ENCODE measurements at places on chromosomes 2 and 18. TPM values are rescaled to one million over a fixed set of nuclear protein-coding genes. Genes with fewer than 3 reads are reported as not detected.

- no peaks in the 10 kb centered on the region for H3K27me3 ChIP-seq
- peaks cover 2% of the 10 kb centered on the region for H3K36me3 ChIP-seq
- DNase-seq = no peak
- H3K27ac ChIP-seq = peak overlapping the region; percentile 45
Observed at GRCh38 chr2:69931832-69932595, 17.1 kb downstream of the MXD1 start.

DNA sequence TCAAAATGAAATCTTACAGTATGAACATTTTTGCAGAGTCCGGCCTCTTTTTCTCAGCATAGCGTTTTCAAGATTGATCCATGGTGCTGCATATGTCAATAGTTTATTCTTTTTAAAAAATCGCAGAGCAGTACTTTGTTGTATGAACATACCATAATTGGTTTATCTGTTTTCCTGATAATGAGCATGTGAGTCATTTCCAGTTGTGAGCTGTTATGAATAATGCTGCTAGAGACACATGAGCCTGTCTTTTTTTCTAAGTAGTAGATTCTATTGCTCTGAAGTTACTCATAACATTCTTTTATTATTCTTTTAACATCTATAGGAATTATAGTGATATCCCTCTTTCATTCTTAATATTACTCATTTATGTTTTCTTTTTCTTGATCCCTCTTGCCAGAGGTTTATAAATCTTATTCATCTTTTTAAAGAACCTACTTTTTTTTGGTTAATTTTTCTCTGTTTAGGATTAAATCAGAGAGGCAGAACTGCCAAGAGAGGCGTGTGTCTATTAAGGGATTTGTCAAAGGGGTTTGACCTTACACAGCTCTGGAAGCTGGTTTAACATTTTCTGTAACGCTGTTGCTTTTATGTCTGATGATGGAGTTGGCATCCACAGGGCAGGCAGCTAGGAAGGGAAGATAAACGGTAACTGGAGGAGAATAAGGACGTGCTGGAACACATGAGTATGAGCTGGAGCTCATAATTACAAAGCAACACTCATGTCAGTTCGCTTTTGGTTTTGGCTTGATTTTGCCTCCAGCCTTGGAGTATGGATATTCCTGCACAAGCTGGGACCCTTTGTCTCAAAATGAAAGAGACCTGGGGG is 47.4 kb downstream of the MGAT5 start:
- peaks cover 14% of the 10 kb centered on the region for H3K4me1 ChIP-seq
- no peak overlapping the region for H3K4me3 ChIP-seq
- peaks cover 10% of the 10 kb centered on the region for H3K36me3 ChIP-seq
- no peaks in the 10 kb centered on the region for H3K27me3 ChIP-seq

GRCh38 chr2:88828397-88829137 is 137.1 kb downstream of the RPIA start:
- DNase-seq = no peak
- H3K4me3 ChIP-seq = no peak overlapping the region
- peaks cover 2% of the 10 kb centered on the region for H3K4me1 ChIP-seq

GRCh38 chr2:100976645-100977391 is 25.3 kb upstream of the RPL31 start:
- no peak for DNase-seq

- peaks cover 4% of the 10 kb centered on the region for H3K27me3 ChIP-seq
- peaks cover 3% of the 10 kb centered on the region for H3K4me1 ChIP-seq
- peaks cover 27% of the 10 kb centered on the region for H3K36me3 ChIP-seq
- H3K4me3 ChIP-seq = no peak overlapping the region
- DNase-seq = no peak
- H3K27ac ChIP-seq = no peak overlapping the region
Observed at GRCh38 chr2:119637371-119637770, 41.6 kb upstream of the TMEM177 start.

- DNase-seq = no peak
- H3K27me3 ChIP-seq = peaks cover 49% of the 10 kb centered on the region
- no peak overlapping the region for H3K27ac ChIP-seq
- no peak overlapping the region for H3K4me3 ChIP-seq
Observed at GRCh38 chr18:78725426-78725825, 254.2 kb upstream of the SALL3 start.

DNA sequence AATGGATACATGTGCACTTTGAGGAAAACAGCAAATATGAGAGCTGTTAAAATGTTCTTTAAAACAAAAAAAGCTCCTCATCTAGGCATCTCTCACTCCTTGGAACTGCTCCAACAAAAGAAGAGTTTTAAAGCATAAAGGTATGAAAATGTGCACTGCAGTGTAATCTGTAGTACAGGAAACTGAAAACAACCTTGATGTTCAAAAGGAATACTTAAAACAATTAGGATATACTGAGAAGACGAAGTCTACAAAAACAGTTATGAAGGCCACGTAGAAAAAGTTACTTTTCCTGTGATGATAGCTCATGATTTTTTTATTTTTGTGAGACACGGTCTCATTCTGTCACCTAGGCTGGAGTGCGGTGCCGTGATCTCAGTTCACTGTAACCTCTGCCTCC is 2.1 kb upstream of the GPR75 start:
- H3K36me3 ChIP-seq = peaks cover 30% of the 10 kb centered on the region
- H3K4me3 ChIP-seq = no peak overlapping the region
- no peaks in the 10 kb centered on the region for H3K27me3 ChIP-seq
- no peak overlapping the region for H3K27ac ChIP-seq
- H3K4me1 ChIP-seq = no peaks in the 10 kb centered on the region

GRCh38 chr2:165469417-165469816 is at the start of gene CSRNP3:
CSRNP3 (plus strand) TSS chr2:165469698; CDS start chr2:165595066, 125,368 bp downstream.
- peak within 1 kb of the TSS; percentile 91 for H3K27ac ChIP-seq
- no peaks in the 10 kb centered on the region for H3K27me3 ChIP-seq

DNA sequence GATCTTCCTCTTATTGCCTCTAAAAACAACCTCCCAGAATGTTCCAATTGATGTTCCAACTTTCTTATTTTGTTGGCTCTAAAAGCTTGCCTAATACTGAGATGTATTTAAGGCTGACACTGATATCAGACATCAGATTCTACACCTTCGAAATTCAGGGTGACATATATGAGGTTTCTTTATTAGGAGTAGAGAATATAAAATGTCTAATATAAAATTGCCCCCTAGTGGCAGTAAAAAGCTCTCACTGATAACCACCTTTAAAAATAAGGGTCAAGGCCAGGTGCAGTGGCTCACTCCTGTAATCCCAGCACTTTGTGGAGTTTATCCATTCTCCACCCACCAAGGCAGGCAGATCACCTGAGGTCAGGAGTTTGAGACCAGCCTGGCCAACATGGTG is 789.7 kb upstream of the SLC39A10 start:
- H3K36me3 ChIP-seq = no peaks in the 10 kb centered on the region
- DNase-seq = no peak
- H3K27me3 ChIP-seq = no peaks in the 10 kb centered on the region

DNA sequence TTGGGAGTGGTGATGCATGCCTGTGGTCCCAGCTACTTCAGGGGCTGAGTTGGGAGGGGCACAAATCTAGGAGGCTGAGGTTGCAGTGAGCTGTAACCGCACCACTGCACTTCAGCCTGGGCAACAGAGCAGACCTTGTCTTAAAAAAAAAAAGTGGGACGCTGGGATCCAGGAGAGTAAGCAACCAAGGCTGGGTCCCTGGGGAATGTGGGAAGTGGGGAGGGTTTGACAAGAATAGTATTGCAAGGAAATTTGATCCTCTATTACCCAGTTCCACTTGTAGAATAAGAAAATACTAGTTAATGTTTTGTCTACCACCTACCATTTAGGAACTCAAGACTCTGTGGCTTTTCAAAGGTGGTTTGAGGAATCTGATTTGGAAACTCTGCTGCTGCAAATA is 21.1 kb upstream of the DYTN start:
- no peak overlapping the region for H3K27ac ChIP-seq
- no peaks in the 10 kb centered on the region for H3K27me3 ChIP-seq
- H3K4me1 ChIP-seq = no peaks in the 10 kb centered on the region
- no peak for DNase-seq
- H3K4me3 ChIP-seq = no peak overlapping the region

DNA sequence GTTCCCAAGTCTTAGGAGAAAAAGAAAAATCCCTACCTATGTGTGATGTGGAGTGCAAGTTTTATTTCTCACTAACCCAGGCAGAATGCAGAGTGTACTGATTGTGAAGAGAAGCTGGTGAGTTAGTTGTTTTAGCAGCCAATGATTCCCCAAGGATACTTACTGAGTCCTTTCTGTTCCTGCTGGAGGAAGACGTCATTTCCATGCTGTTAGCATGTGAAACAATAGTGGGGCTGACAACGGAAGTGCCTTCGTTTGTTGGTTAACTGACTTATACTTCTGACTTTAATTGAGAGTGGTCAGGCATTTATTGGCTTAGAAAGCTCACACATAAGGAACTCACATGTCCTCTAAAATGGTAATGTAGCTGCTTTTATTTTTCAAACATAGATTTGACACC is 180.6 kb downstream of the MC4R start:
- H3K27ac ChIP-seq = no peak overlapping the region
- peaks cover 21% of the 10 kb centered on the region for H3K27me3 ChIP-seq
- peaks cover 4% of the 10 kb centered on the region for H3K4me1 ChIP-seq
- no peak for DNase-seq
- no peaks in the 10 kb centered on the region for H3K36me3 ChIP-seq
- no peak overlapping the region for H3K4me3 ChIP-seq

DNA sequence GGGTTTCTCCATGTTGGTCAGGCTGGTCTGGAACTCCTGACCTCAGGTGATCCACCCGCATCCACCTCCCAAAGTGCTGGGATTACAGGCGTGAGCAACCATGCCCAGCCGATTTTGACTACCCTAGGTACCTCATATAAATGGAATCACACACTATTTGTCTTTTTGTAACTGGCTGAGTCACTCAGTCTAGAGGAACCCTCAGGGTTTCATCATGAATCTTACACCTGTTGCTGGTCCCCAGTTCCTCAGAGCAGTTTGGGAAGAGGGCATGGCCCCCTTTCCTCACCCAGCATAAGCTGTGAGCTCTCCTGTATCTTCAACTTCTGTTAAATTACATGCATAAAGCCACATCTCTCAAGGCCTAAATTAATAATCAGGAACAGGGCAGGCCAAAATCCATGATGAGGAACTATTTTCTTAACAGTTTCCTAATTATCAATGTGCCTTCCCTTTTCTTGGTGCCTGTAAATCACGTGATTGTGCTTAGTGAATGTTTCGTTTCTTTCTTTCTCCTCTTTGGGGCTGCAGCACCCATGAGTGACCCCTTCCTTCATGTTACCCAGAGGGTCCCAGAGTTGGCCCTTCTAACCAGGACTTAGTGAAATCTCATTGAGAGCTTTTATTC is 20.9 kb downstream of the DYSF start:
- H3K27ac ChIP-seq = no peak overlapping the region
- H3K4me1 ChIP-seq = peaks cover 2% of the 10 kb centered on the region
- DNase-seq = no peak
- H3K36me3 ChIP-seq = peaks cover 2% of the 10 kb centered on the region
- no peak overlapping the region for H3K4me3 ChIP-seq
- H3K27me3 ChIP-seq = peaks cover 14% of the 10 kb centered on the region

DNA sequence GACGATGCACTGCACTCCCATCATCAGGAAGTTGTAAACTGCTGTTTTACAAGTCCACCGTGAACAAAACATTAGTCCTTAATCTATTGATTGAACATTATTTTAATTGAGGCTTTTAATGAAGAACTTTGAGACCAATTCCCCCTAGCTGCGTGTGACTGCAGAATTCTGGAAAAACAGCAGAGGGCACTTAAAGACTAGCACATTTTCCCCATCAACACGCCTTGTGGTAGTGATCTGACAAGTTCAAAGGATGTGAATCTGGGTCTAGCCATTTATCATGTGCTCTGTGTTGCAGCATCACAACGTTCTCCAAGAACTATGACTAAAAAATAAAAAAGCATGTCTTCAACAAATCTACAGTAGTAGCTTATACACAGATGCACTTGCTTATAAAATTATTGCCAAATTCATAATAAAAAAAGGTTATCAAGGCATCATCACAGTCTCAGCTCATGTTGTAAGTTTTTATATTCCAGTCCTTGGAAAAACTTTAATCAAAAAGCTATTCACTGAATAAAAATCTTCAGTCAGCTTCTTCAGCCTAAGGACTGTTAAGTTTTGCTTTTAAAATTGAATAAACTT is 35.8 kb downstream of the SKOR2 start:
- H3K4me1 ChIP-seq = no peaks in the 10 kb centered on the region
- no peaks in the 10 kb centered on the region for H3K36me3 ChIP-seq
- no peak overlapping the region for H3K27ac ChIP-seq
- H3K27me3 ChIP-seq = peaks cover 45% of the 10 kb centered on the region
- peak; percentile 19 for DNase-seq

DNA sequence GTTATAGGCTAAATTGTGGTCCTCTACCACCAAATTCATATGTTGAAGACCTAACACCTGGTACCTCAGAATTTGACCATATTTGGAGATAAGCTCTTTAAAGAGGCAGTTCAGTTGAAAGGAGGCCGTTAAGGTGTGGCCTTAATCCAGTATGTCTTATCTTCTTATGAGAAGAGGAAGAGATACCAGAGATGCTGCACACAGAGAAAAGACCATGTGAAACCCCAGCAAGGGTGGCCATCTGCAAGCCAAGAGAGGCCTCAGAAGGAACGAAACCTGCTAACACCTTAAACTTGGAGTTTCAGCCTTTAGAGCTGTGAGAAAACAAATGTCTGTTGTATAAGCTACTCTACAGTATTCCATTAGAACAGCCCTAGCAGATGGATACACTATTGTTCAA is 528.1 kb upstream of the DCC start:
- H3K36me3 ChIP-seq = no peaks in the 10 kb centered on the region
- H3K4me3 ChIP-seq = no peak overlapping the region
- no peak for DNase-seq
- H3K27ac ChIP-seq = no peak overlapping the region
- peaks cover 10% of the 10 kb centered on the region for H3K4me1 ChIP-seq
- no peaks in the 10 kb centered on the region for H3K27me3 ChIP-seq

- peak; percentile 77 for DNase-seq
- peaks cover 11% of the 10 kb centered on the region for H3K27me3 ChIP-seq
- peaks cover 2% of the 10 kb centered on the region for H3K4me1 ChIP-seq
- H3K4me3 ChIP-seq = no peak overlapping the region
Observed at GRCh38 chr2:68751397-68752339, 17.1 kb downstream of the ARHGAP25 start.

Gene RFTN2
- 5.4 TPM for total RNA-seq

Gene RASGRP3
- total RNA-seq = not detected

Gene DDX18
- 65.5 TPM for total RNA-seq

Gene GCG
- 92.9 TPM for total RNA-seq

Gene ANKRD30BL
- total RNA-seq = not detected

Gene SDC1
- 35.1 TPM for total RNA-seq

Gene ARHGEF4
- total RNA-seq = 6.5 TPM
